ENCODE measurements at places on chromosomes 2 and 18. TPM values are rescaled to one million over a fixed set of nuclear protein-coding genes. Genes with fewer than 3 reads are reported as not detected.

DNA sequence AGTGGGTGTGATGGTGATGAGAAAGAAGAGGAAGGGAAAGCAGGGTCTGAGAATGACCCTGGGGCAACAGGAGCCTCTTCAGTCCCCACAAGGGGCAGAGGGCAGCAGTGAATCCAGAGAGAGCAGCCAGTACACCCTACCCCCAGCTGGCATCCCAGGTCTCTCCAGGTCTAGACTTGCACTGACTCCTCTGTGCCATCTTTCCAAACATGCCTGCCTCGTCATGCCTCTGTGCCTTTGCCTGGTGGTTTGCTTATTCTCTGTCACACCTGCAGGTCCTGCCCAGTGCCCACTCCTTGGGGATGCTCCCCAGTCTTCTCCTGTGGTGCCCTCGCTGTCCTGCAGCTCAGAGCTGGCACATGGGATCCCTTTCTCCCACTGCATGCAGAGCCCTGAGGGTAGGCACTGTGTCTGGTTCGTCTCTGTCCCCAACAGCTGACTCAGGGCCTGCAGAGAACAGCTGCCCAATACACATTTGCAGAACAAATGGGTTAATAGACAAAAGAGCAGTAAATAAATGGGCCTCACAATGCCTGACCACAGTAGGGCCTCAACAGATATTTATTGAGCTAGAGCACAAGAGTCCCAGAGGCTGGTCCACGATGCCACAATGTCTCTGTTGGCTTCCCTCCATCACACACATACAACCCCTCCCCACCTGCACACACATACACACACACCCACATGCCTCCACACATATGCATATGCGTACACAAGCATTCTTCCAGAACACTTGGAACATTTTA is 89.8 kb downstream of the HS1BP3 start:
- no peaks in the 10 kb centered on the region for H3K36me3 ChIP-seq
- H3K4me3 ChIP-seq = no peak overlapping the region
- no peak overlapping the region for H3K27ac ChIP-seq
- DNase-seq = no peak
- no peaks in the 10 kb centered on the region for H3K27me3 ChIP-seq

- no peaks in the 10 kb centered on the region for H3K36me3 ChIP-seq
- H3K4me1 ChIP-seq = no peaks in the 10 kb centered on the region
- no peak overlapping the region for H3K27ac ChIP-seq
- H3K27me3 ChIP-seq = peaks cover 12% of the 10 kb centered on the region
- no peak for DNase-seq
These were observed 153.7 kb downstream of the SOX11 start for GRCh38 chr2:5845798-5846330.

DNA sequence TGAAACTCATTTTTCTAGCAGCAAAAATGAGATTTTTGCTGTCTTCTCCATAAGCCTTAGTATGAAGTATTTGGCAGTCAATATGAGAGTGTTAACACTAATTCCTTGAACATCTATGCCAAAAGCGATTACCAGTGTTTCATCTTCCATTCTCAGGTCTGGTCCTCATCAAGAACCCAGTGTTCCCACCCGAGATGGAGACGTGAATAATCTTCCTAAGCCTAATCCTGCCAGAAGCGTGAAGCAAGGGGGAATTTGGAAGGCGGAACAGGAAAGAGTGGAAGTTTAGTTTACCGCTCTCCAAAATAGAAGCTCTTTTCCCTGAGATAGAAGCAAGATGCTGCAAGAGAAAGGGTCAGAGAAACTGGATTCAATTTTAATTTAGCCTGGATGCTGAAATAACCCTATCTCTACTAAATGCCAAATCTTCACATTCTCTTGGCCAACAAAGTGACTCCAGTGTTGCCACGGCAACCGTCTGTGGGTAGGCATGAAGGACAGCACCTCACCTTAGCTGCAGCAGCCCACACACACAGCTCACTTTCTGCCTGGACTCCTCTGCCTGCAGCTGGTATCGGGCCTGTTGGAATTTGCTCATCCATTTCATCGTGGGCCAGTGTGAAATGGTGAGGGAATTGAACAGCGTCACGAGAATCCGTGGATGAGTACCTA is 711.1 kb downstream of the CBLN2 start:
- H3K4me1 ChIP-seq = peaks cover 8% of the 10 kb centered on the region
- H3K27me3 ChIP-seq = no peaks in the 10 kb centered on the region
- no peak overlapping the region for H3K4me3 ChIP-seq
- DNase-seq = no peak

GRCh38 chr2:15170070-15170775 is 390.9 kb downstream of the NBAS start:
- H3K4me1 ChIP-seq = peaks cover 38% of the 10 kb centered on the region
- DNase-seq = no peak
- peak overlapping the region; percentile 71 for H3K27ac ChIP-seq
- H3K4me3 ChIP-seq = peak overlapping the region; percentile 32
- H3K27me3 ChIP-seq = no peaks in the 10 kb centered on the region

- H3K27ac ChIP-seq = no peak overlapping the region
- no peaks in the 10 kb centered on the region for H3K27me3 ChIP-seq
- DNase-seq = no peak
- no peak overlapping the region for H3K4me3 ChIP-seq
These were observed 108.4 kb downstream of the ARHGAP28 start for GRCh38 chr18:6837904-6838303.

GRCh38 chr2:69785358-69785757 is 43.4 kb downstream of the ANXA4 start:
- H3K4me3 ChIP-seq = no peak overlapping the region
- no peak overlapping the region for H3K27ac ChIP-seq
- H3K27me3 ChIP-seq = no peaks in the 10 kb centered on the region
- H3K4me1 ChIP-seq = peaks cover 15% of the 10 kb centered on the region
- H3K36me3 ChIP-seq = peaks cover 4% of the 10 kb centered on the region
- DNase-seq = no peak

- peak overlapping the region; percentile 36 for H3K27ac ChIP-seq
- H3K4me1 ChIP-seq = peaks cover 43% of the 10 kb centered on the region
- H3K4me3 ChIP-seq = no peak overlapping the region
- no peaks in the 10 kb centered on the region for H3K27me3 ChIP-seq
These were observed 99.5 kb downstream of the DTNA start for GRCh38 chr18:34809451-34810072.

- peak overlapping the region; percentile 68 for H3K27ac ChIP-seq
- H3K36me3 ChIP-seq = no peaks in the 10 kb centered on the region
- peaks cover 38% of the 10 kb centered on the region for H3K4me1 ChIP-seq
These were observed 436.6 kb downstream of the LRATD1 start for GRCh38 chr2:15069149-15069548.

DNA sequence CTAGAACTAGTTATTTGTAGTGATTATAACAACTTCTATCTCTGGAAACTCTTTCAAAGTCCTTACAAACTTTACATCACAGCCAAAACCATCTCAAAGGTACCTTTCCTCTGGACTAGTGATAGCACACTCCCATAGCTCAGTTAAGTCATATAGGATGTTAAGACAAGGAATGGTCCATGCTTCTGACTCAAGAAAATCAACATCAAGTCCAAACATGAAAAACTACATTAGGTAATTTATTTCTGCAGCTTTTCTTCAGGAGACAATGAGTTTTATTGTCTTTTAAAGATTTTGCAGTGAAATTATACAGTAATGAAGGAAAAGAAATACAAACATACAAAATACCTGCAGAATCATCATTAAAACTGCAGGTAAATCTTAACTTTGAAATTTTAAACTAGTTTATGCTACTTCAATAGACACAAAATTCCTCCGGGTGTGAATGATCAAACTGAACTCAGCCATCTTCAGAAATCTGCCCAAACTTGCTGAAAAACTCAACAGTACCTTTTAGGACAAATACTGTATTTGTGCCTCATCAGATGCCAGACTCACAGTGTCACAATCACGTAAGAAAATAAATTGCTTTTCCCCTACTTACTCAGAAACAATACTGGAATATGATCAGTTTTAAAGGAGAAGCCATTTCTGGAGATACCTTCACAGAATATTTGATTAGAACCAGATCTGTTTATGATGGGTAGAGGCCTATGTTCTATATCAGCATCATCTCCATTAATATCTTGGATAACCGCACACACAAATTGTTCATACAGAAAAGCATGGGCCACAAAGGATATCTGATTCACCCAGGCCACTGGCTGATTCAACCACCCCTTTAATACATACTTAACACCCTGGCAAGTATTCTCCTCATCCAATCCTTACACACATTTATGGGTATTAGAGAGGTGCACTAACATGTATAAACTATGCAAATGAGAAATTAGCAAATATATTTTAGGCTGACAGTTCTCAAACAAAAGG is 2.6 kb downstream of the TMEM131 start:
- no peak for DNase-seq
- peak overlapping the region; percentile 95 for H3K4me3 ChIP-seq
- H3K27ac ChIP-seq = peak overlapping the region; percentile 94
- H3K27me3 ChIP-seq = no peaks in the 10 kb centered on the region
- H3K4me1 ChIP-seq = peaks cover 50% of the 10 kb centered on the region
- no peaks in the 10 kb centered on the region for H3K36me3 ChIP-seq

DNA sequence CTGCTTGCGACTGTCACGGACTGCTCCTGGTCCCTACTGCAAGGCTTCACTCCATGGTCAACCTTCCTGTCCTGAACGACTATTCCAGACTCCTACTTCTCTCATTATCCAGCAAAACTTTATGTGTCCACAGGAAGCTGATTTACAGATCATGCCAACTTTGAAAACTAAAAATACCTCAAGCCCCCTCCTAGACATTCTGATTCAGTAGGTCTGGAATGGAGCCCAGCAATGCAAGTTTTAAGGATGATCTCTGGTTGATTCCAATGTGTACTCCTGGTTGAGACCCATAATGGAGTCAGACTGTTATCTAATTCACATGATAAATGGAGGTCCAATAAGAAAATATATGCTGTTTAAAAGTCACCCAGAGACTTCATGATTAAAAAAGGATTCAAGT is 13.1 kb upstream of the LRATD1 start:
- no peaks in the 10 kb centered on the region for H3K4me1 ChIP-seq
- H3K27ac ChIP-seq = no peak overlapping the region
- no peak for DNase-seq
- no peaks in the 10 kb centered on the region for H3K27me3 ChIP-seq
- H3K4me3 ChIP-seq = no peak overlapping the region

- DNase-seq = peak; percentile 86
- H3K27ac ChIP-seq = no peak within 1 kb of the TSS
- H3K36me3 ChIP-seq = no peaks in the 10 kb centered on the region
- H3K4me3 ChIP-seq = peak within 1 kb of the TSS; percentile 57
- H3K4me1 ChIP-seq = peaks cover 4% of the 10 kb centered on the region
These were observed at the start of gene LYPD6B for GRCh38 chr2:149038442-149039212. TSS of gene LYPD6B (plus strand) at chr2:149038699. CDS start at chr2:149130949, 92,250 bp downstream.

GRCh38 chr2:190210471-190210870 is 109.2 kb downstream of the HIBCH start:
- no peaks in the 10 kb centered on the region for H3K27me3 ChIP-seq
- no peak overlapping the region for H3K27ac ChIP-seq
- peaks cover 20% of the 10 kb centered on the region for H3K4me1 ChIP-seq
- H3K4me3 ChIP-seq = no peak overlapping the region

DNA sequence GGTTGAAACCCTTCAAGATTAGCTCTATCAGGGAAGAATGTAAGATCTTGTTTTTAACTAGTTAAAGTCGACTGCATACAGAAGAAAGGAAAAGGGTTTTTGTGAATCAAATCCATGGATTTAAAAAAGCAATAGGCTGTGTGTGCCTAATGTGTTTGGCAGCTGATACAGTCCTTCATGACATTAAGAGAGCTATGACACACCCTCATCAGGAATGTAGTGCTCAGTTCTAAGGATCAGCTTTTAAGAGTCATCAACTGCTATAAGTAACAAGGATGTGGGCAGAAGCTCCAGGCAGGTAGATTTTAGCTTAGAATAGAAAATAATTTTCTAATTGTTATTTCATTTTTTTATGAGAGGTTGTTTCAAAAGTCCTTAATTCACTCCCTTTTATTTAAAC is 52.9 kb downstream of the PPP1R1C start:
- H3K27me3 ChIP-seq = no peaks in the 10 kb centered on the region
- H3K4me1 ChIP-seq = no peaks in the 10 kb centered on the region
- no peak overlapping the region for H3K4me3 ChIP-seq
- no peaks in the 10 kb centered on the region for H3K36me3 ChIP-seq

DNA sequence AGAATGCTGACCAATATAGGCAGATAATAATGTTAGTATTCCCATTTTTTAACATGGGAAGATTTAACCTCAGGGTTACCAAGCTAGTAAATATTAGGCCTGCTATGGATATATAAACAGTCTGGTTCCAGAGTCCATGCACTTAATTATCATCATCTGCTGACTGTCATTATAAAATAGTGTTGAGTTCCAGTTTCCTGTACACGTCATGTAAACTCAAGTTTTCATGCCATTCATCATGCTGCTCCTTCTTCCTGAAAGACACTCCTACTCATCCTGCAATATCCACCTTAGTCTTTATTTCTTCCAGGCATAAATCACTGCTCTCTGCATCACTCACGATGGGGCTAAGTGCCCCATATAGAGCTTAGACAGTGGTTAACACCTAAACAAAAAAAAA is 420.8 kb upstream of the SPHKAP start:
- H3K27ac ChIP-seq = no peak overlapping the region
- no peak for DNase-seq
- no peaks in the 10 kb centered on the region for H3K4me1 ChIP-seq
- no peaks in the 10 kb centered on the region for H3K36me3 ChIP-seq
- H3K27me3 ChIP-seq = no peaks in the 10 kb centered on the region
- no peak overlapping the region for H3K4me3 ChIP-seq

- no peaks in the 10 kb centered on the region for H3K36me3 ChIP-seq
- no peaks in the 10 kb centered on the region for H3K27me3 ChIP-seq
- H3K4me1 ChIP-seq = no peaks in the 10 kb centered on the region
- no peak overlapping the region for H3K4me3 ChIP-seq
These were observed 32.6 kb upstream of the RND3 start for GRCh38 chr2:150520033-150520432.

DNA sequence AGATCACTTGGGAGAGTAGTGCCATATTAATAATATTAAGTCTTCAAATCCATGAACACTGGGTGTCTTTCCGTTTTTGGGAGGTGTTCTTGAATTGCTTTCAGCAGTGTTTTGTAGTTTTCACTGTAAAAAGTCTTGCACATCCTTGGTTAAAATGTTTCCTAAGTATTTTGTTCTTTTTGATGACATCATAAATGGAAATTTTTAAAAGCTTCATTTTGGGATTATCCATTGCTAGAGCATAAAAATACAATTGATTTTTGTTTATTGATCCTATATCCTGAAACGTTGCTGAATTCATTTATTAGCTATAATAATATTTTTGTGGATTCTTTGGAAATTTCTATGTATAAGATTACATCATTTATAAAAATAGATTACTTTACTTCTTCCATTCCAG is 96.8 kb downstream of the ARHGEF4 start:
- no peak overlapping the region for H3K27ac ChIP-seq
- no peaks in the 10 kb centered on the region for H3K36me3 ChIP-seq
- H3K4me1 ChIP-seq = no peaks in the 10 kb centered on the region

- H3K36me3 ChIP-seq = no peaks in the 10 kb centered on the region
- no peak overlapping the region for H3K4me3 ChIP-seq
- H3K4me1 ChIP-seq = no peaks in the 10 kb centered on the region
- H3K27ac ChIP-seq = no peak overlapping the region
- DNase-seq = no peak
These were observed 371.9 kb upstream of the KCNH7 start for GRCh38 chr2:163210430-163210918.

Gene GAD1
- total RNA-seq = not detected

Gene SLC9A4
- not detected for total RNA-seq

Gene SATB2
- 2.2 TPM for total RNA-seq

Gene MAP4K3
- 59.0 TPM for total RNA-seq

Gene LNPK
- 12.9 TPM for total RNA-seq

Gene COL4A3
- total RNA-seq = 1.9 TPM

Measured in esophagus muscularis mucosa (tissue), 4 donors.